ENCODE measurements at places on chromosomes 2 and 18.

DNA sequence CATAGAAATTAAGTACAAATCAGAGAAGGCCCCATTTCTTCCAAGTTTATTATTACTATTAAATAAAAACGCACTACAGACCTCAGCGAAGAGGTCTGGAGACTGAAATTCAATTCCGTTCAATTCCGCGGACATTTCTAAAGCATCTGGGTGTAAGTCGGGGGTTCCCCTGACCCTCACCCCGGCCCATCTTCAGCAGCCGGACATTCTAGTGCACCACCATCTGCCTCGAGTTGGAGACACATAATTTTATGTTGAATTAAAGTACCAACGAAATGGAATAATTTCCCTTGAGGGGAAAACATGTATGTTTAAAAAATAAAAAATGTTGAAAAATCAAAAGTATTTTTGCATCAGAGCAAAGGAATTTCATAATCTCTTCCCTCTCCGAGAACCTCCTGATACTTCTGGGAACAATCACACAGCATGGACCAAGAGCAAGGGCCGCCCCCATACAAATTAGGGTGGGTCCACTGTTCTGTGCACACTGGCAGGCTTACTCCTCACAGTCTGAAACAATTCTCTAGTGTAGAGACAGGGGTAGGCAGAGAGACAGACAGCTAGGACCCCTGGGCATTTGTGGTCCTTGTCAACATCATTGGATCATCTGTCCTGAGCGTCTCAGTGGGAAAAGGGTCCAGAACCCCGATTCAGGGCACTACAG, 29.3 kb downstream of the MBP start:
- DNase-seq = no peak

DNA sequence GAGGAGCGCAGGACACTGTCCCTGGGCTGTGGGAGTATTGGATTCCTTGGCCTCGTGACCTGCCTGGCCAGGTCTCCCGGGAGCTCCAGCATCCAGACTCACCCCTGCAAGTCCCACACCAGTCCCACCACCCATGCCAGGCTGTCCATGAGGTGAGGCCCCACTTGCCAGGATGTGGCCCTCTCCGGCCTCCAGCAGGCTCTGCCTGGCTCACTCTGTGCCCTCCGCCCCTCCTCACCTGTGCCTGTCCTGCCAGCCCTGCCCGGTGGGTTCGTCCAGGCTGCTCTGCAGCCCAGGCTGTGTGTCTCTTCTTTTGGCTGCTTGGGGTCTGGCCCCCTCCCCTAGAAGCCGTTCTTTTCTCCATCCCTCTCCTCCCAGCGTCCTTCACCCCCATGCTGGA, 436.8 kb upstream of the MYT1L start:
- DNase-seq = no peak

DNA sequence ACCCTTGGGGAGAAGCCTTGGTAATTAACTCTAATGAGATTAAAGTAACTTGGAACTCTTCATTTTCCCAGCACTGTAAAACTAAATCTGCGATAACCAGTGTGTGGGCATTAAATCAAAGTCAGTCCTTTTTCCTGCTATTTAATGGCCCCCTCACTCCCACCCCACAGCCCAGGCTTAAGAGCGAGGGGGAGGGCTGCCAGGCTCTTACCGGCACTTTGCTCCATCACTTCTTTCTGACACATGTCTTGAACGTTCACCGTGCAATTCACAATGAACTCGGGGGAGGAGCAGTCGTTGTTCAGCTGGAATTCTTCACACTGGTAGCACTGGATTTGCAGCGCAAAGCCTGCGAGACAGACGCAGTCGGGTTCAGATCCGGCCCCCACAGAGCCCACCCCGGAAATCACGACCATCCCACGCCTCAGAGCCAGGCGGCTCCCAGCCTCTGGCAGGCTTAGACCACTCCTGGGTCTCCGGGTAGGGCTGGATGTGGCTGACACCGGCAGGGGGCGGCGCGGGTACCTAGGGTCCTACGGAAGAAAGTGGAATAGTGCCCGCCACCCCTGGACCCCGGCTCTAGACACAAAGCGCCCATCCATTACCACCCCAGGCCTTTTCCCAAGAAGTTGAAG, 1.7 kb downstream of the LYPD1 start:
- no peak for DNase-seq

DNA sequence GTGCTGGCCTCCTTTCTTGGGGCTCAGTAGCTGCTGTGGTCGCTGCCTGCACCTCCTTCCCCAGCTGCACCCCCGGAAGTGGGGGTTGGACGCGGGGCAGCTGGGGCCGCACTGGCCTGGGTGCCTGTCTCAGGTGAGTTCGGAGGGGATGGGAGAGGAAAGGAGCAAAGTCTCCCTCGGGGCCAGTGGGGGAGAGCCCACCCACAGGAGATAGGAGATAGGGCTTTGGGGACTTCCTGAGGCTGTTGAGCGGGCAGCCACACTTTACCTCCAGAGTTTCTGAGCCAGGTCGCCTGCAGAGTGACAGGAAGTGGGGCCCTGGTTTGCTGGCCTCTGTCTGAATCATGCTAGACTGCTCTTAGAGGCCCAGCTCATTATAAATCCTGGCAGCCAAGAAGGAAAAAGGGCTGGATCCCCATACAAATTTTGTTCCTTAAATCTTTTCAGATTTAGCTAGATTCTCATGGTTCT, 8.1 kb downstream of the MBP start:
- DNase-seq = no peak

- DNase-seq = no peak
These were observed 44.9 kb downstream of the HDLBP start for GRCh38 chr2:241270531-241270930.

DNA sequence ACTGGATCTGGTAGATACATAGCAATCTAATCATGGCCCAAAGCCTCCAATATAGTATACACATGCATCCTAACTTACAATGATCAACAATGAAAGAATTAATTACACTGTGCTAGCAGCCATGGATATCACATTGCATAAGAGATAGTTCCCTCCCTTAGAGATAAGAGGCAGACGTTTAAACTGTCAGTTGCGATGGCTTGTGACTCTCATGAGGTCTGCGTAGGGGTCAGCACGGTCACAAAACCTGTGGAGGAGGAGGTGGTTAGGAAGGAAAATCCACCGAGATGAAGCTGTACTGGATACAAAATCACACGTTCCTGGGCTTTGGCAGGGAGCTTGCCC, 800 bp upstream of the RALB start:
- no peak for DNase-seq

Data from cortex of kidney (tissue), 1 donor.